NCI-H1048 (cell line): ENCODE measurements at places on chromosomes 6 and 20.

- no peak for DNase-seq
Observed at GRCh38 chr6:136960781-136961180, 38.7 kb downstream of the SLC35D3 start.

GRCh38 chr20:63156221-63156671 is 59.7 kb downstream of the YTHDF1 start:
- no peak for DNase-seq

DNA sequence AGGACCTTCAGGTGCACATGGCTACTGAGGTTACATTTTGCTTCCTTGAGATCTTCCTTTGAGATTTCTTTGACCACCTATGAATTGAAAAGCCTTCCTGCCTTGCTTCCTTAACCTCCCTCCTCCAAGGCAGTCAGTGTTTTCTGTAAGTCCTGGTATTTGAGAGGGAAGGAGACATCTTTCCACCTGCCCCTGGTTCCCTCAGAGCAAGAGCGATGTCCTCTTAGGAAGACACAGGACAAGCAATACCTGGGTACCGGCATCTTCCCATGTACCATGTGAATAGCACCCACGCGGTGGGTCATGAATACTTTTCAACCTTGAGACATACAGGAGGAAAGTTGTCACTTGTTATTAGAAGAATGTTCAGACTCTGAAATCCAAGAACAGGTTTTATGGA is 37.1 kb downstream of the GINS1 start:
- no peak for DNase-seq

DNA sequence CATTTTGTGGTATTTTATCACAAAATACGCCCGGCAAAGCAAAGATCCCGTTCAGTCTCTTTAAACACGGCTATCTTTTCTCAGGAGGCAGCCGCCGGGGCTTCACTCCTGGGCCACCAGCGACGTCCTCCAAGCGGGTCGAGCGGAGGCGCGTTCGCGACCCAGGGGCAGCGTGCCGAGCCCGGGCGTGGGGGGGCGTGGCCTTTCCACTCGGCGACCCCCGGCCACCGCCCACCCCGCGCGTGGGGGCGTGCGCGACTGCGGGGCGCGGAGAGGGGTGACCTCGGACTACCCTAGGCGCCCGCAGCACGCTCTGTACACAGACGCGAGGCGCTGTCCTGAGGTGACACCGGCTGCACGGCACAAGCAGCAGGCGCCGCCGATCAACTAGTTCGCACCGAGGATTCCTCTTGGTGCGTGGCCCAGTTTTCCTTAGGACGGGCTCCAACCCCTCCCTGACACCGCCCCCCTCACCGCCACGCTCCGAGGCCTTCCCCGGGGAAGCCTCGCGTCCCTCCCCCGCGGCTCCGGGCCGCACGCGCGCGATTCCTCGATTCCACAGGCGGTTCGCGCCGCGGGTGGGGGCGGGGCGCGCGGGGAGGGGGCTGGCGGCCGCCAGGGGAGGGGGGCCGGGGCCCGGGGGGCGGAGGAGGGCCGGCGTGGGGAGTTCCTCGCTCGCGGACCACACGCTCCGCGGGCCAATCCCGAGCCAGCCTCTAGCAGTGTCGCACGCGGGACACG is 1.1 kb upstream of the JARID2 start:
- DNase-seq: no peak

DNA sequence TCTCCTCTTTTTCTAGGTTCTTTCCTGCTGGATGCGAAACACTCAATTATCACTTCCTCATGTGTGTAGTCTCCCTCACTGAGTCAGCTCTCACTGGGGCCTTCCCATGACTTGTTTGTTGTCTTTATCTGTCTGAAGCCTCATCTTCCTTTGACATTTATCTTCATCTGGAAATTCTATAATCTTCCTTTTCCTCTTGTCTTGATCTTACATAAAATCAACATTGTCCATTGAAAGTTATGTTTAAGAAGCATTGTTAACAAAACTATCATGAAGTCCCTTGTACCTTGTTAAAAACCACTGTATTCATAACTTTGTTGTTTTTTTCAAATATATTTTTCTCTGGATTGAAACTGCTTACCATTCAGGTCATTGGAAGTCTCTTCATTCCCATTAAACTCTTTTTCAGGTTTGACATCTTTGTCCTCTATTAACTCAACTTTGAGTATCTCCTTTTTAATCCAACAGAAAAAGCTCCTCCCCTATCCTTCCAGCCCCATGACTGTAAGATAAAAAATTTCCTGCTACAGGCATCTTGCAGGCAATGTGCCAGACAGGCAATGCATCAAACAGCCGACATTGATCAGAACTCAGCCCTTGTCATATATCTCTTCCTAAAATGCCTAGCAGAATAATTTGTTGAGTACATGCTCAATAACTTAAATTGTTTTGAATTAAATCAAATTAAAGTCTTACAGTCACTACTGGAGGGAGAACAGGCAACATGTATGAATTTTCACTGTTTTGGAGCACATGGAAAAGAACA is 34.8 kb downstream of the MYLIP start:
- DNase-seq: no peak
